Stimulated activated CD4-positive, alpha-beta T cell treated with anti-CD3 and anti-CD28 coated beads, Interleukin-2, amount 100 ng/mL, for 4 hours (primary cell): ENCODE measurements at places on chromosomes 12 and 14.

DNA sequence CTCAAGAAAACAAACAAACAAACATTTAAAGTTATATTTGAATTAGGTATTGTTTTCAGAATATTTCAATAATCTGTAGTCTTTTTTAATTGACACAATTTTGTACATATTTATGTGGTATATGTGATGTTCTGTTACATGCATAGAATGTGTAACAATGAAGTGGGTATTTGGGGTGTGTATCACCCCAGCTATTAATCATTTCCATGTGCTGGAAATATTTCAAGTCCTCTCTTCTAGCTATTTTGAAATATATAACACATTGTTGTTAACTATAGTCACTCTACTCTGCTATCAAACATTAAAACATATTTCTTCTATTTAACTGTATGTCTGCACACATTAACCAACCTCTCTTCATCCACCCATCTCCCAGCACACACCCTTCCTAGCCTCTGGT, 32.0 kb upstream of the SIX1 start:
- no peak for DNase-seq

DNA sequence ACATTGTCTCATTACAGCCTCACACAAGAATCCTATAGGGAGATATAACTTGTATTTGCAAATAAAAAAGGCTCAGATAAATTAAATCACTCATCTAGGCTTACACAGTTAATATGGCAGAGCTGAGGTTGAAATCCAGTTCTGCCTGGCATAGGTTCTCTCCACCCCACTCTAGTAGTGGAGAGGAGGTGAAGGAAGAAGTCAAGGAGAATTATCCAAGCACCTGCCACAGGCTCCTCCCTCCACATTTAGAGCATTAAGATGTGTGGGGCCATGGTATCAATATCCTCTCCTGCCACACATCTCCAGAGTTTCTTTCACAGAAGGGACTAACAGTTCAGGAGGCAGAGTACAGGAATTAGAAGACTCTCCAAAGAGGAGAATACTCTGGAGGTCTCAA, 22.5 kb upstream of the STAC3 start:
- DNase-seq = no peak

DNA sequence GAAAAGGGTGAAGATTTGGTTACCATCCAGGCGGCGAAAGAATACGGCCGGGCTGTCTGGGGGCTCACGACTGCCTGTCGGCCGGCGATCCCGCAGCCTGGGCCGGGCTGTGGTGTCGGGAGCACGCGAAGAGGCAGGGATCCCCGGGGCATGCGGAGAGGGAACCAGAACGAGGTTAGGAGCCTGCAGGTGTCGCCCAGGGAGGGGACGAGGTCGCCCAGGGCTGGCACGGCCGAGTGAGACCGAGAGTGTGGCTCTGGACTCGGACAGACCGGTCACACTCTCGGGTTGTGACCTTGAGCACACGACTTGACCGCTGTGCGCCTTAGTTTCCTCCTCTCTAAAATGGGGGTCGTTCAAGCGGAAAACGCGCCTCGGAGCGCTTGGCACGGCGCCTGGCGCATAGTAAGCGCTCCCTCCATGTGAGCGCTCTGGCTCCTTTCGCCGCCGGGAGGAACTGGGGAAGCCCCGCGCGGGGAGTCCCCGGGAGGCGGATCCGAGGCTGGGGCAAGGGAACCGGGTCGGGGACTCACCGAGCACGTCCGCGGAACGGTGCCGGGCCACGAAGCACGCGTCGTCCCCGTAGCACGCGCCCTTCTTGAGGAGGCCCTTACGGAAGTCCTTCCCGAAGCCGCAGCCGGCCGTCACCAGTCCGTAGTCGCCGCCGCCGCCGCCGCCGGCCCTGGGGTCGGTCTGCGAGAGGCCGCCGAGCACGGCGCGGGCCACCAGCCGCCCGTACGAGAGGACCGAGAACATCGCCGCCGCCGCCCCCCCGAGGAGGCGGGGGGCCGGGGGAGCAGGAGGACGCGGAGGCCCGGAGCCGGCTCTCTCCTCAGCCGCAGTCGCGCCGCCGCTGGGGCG, 612 bp downstream of the PPTC7 start:
- DNase-seq = peak; percentile 81

DNA sequence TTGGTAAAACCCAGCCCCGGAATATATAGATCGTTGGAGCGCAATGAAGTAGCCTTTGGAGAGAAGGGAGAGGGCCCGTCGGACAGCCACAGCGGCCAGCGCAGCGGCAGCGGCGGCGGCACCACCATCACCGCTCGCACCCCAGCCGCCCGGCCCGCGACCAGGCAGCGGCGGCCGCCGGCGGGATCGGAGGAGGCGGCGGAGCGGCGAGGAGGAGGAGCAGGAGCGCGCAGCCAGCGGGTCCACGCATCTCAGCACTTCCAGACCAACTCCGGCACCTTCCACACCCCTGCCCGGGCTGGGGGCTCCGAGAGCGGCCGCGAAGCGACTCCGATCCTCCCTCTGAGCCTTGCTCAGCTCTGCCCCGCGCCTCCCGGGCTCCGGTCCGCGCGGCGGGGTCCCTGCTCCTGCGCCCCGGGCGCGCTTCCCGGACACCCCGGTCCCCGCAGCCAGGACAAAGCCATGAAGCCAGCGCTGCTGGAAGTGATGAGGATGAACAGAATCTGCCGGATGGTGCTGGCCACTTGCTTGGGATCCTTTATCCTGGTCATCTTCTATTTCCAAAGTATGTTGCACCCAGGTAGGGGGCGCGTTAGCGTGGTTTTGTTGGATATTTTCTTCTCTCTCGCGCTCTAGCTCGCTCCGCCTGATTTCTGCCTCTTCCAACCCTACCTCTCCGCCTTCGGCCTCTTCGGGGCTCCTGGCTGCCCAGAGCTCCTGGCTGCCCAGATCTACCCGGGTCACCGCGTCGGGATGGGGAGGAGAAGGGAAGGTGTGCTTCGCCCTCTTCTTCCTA, 400 bp downstream of the CHST11 start:
- no peak for DNase-seq

GRCh38 chr14:29643433-29644211, 284.0 kb downstream of the PRKD1 start:
- no peak for DNase-seq

DNA sequence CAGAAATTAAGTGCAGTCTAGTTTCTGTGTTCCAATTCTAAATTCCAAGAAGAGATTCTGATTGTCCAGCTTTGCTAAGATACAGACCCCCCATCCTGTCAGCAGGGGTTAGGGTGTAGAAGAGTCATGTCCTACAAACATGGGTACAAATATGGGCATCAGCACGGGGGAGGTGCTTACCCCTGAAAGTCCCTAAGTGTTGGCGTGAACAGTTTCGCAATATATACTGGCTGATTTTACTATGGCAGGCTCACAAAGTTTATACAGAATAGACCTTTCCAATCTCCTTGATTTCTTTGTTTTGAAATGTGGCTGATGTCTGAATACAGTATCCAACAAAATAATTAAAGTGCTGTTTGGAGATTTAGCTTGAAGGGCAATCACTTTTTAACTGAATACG, 71.6 kb upstream of the PPM1H start:
- DNase-seq = no peak

DNA sequence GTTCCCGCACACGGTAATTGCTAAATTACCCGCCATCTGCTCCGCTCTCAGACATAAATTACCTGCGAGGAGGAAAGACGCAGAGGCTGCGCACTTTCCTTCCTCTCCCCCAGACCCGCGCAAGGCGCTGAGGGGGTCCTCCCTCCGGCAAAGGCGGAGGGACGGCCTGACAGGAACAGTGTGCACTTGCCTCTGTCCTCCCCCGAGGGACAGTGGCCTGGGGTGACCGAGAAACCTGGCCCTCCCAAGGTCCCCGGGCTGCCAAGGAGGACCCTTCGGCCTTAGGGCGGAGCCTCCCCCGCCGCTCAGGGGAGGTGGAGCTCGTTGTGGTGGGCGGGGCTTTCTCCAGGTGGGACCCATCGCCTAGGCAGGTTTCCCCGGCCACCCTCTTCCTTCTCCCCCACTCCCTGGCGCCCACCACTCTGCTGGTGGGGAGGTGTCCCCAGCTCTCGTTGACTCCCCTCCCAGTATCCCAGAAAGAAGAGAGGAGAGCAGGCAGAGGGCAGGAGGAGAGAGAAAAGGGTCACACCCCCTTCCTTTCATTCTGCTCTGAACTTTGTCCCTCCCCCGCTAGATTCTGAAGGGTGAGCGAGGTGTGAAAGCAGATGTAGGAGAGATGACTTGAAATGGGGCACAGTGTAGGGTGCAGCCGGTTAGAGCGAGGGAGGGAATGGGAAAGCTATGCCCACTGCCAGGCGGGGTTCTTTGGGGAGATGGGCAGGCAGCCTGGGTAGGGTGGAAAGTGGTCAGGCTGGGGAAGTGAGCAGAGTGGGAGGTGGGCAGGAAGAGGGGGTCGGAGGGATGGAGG, 11.4 kb upstream of the CALCOCO1 start:
- peak; percentile 24 for DNase-seq

GRCh38 chr12:64389154-64389553, 1.4 kb downstream of the C12orf56 start:
- no peak for DNase-seq

DNA sequence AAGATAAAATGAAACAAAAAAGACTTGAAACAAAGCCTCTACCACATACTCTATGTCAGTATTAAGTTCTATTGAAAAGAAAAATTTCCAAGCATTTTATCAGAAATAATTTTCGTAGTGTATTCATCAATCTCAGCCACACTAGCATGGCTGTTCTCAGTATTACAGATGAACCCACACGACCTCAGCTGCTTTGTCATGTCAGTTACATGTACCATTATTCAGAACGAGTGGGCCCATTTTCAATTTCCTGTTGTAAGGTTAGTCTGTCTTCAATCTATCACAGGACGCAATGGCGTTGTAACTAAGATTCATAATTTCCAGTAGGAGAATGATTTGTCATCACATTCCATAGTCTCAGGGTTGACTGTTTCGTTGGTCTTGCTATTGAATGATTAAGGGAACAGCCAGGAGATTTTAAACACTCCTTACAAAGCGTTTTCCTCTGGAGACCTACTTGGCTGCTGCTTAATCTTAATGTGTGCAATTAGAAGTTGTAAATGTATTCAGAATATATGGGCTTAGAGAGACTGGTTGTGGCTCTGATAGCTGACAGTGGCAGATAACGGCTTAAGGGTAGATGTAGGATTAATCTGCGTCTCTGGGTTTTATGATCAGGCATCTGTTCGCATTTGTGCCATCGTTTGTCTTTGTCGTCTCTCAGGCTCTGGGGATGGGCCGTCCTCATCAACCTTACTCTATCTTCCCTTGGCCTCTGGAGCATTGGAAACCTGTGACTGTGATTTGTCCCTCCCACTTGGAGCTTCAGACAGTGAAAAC, 65.4 kb downstream of the GLT1D1 start:
- no peak for DNase-seq

DNA sequence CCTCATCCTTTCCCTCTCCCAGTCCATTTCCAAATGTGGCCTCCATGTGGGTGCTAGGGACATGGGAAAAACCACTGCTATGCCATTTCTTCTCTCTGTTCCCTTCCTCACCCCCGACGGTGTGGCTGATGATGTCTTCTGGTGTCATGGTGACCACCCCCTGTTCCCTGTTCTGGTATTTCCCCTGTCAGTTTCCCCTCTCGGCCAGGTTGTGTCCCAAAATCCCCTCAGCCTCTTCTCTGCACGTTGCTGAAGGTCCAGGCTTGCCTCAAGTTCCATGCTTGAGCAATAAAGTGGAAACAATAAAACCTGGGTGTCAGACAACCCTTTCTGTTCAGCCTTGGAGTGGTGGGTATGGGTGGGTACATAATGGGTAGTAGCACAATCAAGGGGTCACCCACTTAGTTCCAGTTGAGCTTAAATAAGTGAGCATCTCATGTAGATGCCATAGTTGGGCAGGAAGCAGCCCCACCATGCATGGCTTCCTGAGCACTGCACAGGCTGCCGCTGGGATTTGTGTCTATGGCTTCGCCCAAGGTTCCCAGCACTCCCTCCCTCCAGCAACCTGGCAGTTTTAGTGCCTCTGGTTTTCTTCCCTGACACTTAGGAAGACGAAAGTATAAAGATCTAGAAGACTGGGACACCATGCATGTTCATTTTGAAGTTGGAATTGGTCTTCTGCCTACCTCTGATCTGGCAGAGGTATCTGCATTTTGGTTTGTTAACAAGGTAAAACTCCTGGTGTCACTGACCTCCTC, 8.7 kb upstream of the ITFG2 start:
- no peak for DNase-seq

GRCh38 chr14:52266782-52267181, 716 bp upstream of the PTGDR start:
- no peak for DNase-seq

- no peak for DNase-seq
Observed at GRCh38 chr12:108832208-108832607, 25.2 kb downstream of the SSH1 start.

DNA sequence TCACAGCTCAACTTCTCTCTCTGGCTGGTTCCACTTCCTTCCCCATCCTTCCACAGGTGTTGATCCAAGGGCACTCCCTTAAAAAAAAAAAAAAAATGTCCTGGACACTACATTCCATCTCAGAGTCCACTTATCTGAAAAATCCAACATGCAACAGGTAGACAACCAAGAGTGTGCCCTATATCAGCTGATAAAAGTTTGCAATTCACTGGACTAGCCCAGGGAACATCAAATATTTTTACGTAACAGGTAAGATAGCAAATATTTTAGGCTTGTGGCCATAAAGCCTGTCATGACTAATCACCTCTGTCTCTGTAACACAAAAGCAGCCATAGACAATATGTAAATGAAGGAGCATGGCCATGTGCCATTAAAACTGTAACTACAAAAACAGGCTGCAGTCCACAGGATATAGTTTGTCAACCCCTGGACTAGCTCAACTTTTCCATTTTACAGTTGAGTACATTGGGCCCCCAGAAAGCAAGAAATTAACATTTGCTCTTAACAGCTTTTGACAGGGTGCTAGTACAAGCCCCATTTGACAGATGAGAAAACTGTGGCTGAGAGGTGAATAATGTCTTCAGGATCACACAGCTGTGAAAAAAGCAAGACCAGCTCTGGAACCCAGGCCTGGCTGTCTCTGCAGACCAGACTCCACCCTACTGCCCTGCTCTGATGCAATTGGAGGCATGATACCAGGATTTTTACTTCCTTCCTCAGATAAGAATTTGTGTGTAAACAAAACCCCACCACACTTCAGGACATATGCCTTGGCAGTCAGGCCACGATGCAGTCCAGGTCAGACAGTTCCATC, 68.9 kb downstream of the CMKLR1 start:
- no peak for DNase-seq

GRCh38 chr12:52239767-52240166, 6.7 kb downstream of the KRT7 start:
- no peak for DNase-seq

DNA sequence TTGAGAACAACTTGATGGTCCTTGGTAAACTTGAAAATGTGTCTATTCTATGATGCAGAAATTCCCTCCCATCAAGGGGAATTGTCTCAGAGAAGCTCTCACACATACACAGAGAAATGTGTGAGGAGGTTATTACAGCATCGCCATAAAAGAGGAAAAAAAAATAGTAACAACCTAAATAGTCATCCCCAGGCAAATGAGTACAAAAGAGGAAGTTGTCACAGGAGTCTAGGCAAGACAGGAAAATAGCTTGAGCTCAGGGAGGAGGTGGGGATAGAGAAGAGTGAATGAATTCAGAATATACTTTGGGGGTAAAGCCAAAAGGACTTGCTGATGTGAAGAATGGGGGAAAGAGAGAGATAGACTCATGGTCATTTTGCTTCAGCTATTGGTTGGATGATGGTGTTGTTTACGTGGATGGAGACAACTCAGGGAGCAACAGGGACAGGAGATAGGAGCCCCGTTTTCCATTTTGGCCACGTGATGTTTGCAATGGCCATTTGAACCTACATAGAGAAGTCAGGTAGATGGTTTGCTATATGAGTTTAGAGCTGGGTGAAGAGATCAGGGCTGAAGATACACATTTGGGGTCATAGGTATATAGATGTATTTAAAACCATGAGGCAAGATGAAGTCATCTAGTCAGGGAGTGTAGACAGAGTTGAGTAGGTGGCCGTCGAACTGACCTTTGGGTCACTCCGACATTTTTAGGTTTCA, 20.3 kb downstream of the LRRC74A start:
- DNase-seq = no peak
